ENCODE measurements at places on chromosomes 16 and 17.

GRCh38 chr17:81252326-81252986, 13.3 kb downstream of the NDUFAF8 start:
- no peak for DNase-seq

DNA sequence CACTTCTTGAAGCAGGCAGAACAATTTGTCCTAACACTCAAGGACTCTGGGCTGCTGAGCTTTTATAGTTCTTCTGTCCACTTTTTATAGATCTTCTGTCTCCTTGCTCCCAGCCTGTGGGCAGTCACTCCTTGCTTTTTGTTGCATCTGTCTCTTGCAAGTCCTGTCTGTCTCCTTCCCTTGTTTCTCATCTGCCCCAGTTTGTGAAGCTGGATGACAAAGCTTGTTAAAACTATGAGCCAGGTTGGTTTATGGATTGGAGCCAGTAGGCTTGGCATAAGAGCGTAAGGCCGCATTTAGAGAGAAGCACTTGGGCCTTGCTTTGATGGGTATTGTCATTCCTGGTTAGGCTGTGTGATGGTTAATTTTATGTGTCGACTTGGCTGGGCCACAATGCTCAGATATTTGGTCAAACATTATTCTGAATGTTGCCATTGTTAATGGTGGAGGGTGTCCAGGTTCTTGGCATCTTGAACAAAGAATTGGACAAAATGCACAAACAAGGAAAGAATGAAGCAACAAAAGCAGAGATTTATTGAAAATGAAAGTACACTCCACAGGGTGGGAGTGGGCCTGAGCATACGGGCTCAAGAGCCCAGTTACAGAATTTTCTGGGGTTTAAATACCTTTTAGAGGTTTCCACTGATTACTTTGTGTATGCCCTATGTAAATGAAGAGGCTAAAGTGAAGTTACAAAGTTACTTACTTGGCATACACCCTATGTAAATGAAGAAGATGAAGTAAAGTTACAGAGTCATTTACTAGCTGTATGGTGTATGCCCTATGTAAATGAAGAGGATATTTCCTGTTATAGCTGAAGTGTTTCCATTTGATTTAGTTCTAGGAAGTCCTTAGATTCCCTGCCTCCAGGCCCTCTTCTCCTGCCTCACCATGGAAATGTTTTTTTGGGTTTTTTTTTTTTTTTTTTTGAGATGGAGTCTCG, 8.0 kb upstream of the CPPED1 start:
- no peak for DNase-seq

DNA sequence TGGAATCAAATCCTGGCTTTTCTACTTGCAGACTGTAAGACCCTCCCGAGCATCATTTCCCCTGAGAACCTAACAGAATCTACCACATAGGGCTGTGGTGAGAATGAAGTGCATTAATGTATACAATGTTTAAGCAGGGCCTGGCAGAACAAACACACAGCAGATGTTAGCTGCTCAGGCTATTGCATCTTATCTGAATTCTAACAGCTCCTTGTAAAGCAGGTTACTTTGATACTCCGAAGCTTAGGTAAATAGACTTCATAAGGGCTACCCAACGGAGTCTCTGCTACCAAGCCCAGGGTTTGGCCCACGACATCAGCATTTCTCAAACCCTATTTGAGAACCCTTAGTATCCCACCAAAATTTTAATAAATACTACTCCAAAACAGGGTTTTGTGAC, 24.4 kb upstream of the NOS2 start:
- DNase-seq = no peak

DNA sequence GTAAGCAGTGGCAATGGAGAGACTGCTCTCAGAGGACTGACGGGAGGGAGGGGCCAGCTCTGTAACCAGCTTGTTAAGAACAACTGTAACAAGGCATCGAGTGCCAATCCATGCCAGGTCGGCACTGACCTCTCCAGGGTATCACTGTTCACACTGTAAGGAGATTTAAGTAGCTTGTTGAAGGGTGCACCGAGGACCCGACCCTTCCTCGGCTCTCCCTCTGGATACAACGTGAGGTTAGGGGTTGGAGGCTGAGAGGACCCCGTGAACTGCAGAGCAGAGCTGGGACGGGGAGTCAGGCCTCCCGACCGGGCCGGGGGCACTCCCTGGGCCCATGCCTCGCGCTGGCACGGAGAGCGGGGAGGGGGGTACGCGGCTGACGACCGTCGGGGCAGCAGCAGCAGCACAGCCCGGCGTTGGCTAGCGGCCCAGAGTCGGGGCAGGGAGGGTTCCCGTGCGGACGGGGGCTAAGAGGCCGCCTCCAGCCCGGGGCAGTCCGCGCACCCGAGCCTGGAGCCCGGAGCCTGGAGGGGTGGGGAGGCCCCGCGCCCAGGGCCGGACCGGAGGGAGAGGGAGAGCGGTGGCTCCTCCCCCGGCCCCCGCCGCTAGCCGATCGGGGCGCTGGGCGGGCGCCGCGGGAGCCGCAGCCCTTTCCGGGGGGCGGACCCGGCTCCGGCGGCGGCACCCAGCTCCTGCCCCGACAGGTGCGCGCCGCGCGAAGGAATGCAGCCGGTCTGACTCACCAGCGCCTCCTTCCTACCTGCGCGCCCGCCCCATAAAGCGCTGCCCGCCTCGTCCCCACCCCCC, at the start of gene ITGB4:
Gene ITGB4, plus strand, starts transcription at position 804 of the 807 bp plus-strand sequence. CDS start 3,245 bp downstream, outside the sequence.
- DNase-seq = peak; percentile 30

DNA sequence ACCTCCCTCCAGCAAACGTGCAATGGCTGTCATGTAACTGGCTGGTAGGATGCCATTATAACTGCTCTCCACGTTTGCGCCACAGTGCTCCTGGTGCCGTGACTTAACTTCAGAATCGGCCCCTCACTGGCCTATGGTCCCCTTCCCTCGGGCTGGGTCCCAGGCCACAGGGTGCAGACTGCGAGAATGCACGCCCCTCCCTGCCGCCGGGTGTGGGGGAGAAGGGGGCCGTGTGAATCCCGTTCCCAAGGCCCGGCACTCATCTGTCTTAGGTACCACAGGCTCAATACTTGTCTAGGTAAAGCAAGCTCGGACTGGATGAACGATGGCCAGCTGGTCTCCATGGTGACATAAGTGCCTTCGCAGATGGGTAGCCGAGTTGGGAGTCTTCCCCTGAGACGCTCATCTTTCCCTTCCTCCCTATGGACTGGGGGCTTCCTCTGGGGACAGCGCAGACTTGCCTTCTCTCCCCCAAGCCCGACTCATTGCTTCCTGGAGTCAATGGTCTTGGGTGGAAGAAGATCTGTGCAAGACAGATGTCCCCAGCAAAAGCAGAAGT, 37.8 kb downstream of the TIMM22 start:
- DNase-seq = no peak

DNA sequence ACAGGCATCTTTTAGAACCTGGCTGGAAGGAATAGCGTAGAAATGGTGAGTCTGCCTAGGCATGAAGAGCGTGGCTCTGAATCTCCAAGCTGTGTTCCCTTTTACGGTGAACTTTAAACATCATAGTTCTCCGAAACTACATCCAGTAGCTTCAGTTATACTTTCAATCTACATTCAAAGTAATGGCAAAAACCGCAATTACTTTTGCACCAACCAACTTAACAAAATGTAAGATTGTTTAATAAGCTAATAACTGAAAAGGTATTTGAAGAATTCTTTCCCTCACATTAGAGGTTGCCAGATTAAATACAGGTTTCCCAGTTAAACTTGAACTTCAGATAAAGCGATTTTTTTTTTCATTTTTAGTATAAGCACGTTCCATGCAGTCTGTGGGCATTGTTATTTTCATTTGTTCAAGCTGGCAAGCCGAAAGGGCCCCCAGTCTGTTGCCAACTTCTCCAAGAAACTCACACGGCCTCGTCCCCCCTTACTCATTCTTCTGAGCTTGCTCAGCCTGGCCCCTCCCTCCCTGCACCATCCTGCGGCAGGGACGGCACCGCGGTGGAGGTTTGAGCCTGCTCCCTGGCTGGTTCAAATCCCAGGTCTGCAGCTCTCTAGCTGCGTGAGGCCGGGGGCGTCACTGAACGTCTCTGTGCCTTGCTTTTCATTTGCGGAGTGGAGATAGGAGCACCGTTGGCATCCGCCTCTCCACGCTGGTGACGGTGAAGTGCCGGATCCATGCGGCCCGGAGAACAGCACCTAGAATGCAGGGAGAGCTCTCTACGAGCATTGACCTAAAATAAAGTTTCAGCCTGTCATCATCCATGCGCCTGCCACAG, 3.5 kb upstream of the MTHFSD start:
- no peak for DNase-seq

DNA sequence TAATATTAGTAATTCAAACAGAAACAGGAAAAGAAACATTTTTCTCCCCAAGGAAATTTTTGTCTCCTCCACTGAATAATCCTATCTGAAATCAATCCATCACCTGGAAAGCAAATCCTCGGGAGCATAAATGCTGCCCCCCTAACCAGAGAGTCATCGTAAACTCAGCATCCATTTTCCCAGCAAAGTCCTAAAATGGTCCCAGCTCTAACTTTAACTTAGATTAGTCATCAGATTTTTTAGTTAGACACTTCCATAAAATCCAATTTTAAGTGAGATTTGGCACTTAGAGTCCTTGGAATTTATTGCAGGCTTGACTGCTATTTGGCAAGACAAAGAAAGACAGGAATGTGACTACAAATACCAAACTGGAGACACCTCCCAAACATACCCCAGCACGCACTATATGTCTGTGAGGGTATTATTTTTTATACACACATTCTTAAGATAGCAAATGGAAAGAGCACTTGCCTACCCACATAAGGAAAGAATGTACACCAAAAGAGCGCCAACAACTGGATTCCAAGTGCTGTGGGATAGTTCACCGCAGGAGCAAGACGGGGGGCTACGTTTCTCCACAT, 15.4 kb downstream of the SCO1 start:
- DNase-seq = no peak

GRCh38 chr17:15649861-15650421, 30.4 kb upstream of the FBXW10B start:
- DNase-seq = no peak

GRCh38 chr16:5891296-5891695, 793.7 kb upstream of the EEF2KMT start:
- no peak for DNase-seq

DNA sequence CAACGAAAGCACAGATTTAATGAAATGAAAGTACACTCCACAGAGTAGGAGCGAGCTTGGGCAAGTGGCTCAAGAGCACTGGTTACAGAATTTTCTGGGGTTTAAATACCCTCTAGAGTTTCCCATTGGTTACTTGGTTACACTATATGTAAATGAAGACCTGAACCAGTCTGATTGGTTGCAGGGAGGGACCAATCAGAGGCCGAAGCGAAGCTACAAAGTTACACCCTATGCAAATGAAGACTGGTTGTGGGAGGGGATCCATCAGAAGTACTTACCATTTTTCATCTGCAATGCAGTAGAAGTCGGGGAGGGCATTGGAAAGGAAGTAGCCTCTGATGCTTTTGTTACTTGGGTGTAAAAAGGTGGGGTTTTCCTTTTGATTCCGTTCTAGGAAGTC, 132.0 kb downstream of the PMP22 start:
- no peak for DNase-seq

DNA sequence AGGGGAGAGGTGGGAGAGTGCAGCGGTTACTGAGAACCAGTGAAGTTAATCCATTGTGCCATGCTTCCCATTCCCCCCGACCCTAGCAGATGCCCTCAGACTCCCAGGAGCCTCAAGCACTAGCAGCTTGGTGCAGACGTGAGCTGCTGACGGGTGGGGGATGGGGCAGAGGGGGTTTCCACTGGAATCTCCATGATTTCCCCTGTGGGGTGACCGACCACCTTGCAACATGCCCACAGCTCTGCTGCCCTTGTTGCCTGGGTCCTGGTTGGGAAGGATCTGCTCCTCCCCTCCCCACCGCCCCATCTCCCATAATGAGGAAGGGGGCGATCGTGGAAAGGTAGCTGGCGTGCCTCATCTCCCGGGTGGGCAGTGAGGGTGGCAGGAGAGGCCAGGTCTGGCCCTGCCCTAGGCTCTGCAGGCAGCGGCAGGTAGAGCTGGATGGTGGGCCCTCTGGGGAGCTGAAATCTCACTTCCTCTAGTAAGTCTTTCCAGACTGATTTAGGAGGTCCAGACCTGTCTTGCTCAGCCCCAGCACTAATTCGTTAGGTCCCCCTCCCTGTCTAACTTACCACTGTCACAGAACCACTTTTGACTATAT, 9.6 kb downstream of the FLOT2 start:
- no peak for DNase-seq

- peak; percentile 69 for DNase-seq
Observed at GRCh38 chr17:56593086-56593645, 333 bp upstream of the NOG start.

GRCh38 chr17:5864741-5865657, 205.2 kb upstream of the WSCD1 start:
- no peak for DNase-seq

- no peak for DNase-seq
Observed at GRCh38 chr17:7511108-7511507, 26.9 kb downstream of the POLR2A start.

- no peak for DNase-seq
Observed at GRCh38 chr16:50640391-50640790, 40.7 kb downstream of the SNX20 start.

- peak; percentile 49 for DNase-seq
Observed at GRCh38 chr16:5025171-5025632, 8.5 kb downstream of the NAGPA start.

GRCh38 chr17:65191811-65192740, 54.9 kb downstream of the RGS9 start:
- no peak for DNase-seq

GRCh38 chr16:11536104-11536866, 50.4 kb downstream of the LITAF start:
- DNase-seq = no peak

DNA sequence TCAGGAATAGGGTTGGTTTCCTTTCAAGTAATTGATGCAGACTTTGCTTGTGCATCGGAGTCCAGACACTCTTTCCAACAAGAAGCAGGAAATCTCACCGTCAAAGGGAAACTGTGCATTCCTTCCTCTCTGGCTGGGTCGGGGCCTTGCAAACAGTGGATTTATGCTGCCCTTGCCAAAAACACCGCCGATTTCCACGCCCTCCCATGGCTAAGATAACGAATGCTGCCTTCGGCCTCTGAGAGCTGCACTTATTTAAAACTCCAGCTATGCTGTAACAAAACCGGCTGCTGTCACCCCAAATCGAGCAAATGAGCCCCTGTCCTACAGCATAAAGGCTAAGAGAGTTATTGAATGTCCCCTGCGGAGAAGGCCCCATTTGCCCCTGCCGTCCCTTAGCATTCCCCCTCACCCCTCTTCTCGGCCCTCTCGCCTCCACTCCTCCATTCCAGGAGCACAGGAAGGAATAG, 275.5 kb upstream of the IRX5 start:
- no peak for DNase-seq
